NK-92 treated with Interleukin-12 subunit alpha and Interleukin-12 subunit beta, amount 100 ng/mL, for 24 hours (cell line): ENCODE measurements at places on chromosomes 5 and 9.

- DNase-seq = no peak
Measured at GRCh38 chr9:114478459-114478858, 26.8 kb downstream of the WHRN start.

DNA sequence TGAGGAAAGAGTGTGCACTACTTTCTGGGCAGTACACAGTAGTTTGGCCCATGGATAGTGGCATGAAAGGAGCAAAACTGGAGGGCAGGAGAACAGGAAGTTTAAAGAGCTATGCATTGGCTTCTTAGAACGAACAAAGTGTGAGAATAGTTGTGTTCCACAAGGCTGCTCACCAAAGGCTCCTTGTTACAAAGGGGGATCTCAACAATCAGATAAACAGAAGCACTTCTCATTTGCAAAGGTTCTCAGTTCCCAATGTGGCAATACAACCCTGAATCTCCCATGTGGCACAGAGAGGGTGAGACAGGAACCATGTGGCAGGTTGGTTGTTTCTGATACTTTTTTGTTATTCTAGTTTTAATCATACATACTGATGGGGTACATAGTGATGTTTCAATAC lies 158.4 kb downstream of the CARTPT start:
- DNase-seq = no peak

GRCh38 chr5:120552638-120553037 lies 88.5 kb downstream of the PRR16 start:
- no peak for DNase-seq

- DNase-seq = no peak
Measured at GRCh38 chr5:98468188-98468869, 305.1 kb upstream of the RGMB start.

- DNase-seq = no peak
Measured at GRCh38 chr5:38648703-38649291, 92.4 kb upstream of the LIFR start.

GRCh38 chr9:5786370-5787127 lies 46.4 kb downstream of the ERMP1 start:
- no peak for DNase-seq
